ENCODE measurements at places on chromosomes 7 and 10.

GRCh38 chr7:102119213-102119651 lies 167.4 kb upstream of the SH2B2 start:
- no peak for DNase-seq

DNA sequence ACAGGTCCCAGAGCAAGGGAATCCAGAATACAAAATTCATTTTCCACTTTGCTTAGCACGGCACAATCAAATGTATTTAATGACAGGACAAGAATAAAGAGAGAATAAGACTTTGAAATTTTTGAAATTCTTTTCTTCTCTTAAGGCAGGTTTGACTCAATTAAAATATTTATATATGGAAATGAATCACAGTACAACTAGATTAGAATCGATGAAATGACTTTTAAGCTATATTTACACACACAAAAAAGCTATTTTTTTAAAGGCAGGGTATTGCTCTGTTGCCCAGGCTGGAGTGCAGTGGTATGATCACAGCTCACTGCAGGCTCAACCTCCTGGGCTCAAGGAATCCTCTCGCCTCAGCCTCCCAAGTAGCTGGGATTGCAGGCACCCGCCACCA lies 265.4 kb upstream of the SLC26A5 start:
- no peak for DNase-seq

DNA sequence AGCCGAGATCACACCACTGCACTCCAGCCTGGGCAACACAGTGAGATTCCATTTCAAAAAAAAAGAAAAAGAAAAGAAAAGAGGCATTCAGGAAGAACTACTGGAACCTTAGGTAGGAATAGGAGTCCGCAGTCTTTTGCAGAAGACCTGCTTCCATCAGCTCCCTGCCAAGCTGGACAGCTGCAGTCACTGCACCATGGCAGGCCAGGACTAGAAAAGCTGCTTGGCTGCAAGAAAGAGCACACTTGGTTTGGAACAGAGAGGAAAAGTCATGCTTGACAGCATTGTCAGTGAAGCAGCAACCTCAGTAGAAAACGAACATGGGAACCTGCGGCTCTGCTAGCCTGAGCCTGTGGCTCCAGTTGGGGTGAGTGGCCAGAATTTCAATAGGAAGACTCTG lies 104.3 kb downstream of the MARCHF5 start:
- DNase-seq = no peak

GRCh38 chr10:16953270-16953669 lies 136.0 kb upstream of the RSU1 start:
- no peak for DNase-seq

GRCh38 chr7:2710901-2711551 lies 23.0 kb downstream of the AMZ1 start:
- DNase-seq = no peak

DNA sequence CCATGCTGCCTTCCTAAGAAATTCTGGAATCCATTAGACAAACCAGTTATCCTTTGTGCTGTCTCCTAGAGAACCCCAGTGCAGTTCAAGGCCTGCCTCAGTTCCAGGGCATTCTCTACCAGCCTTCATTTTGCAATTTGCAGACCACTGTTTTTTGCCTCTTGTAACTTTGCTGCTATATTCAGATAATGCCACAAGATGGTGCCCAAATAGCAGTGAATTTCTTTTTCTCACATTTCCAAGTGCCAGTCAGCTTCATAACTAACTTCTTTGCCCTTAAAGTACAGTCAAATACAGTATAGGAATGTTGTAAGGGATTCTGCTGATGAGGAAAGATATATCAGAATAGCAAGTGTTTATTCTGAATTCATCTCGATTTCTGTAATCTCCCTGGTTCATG lies 25.2 kb downstream of the LOXL4 start:
- peak; percentile 20 for DNase-seq

GRCh38 chr7:105014693-105015389 lies 836 bp downstream of the KMT2E start:
- DNase-seq = peak; percentile 61

- DNase-seq = no peak
Observed at GRCh38 chr10:82529062-82529461, 654.1 kb downstream of the NRG3 start.

- no peak for DNase-seq
Observed at GRCh38 chr7:48782511-48782910, 141.8 kb upstream of the CDC14C start.

GRCh38 chr10:88315755-88316154 lies 267.4 kb downstream of the RNLS start:
- DNase-seq = no peak

DNA sequence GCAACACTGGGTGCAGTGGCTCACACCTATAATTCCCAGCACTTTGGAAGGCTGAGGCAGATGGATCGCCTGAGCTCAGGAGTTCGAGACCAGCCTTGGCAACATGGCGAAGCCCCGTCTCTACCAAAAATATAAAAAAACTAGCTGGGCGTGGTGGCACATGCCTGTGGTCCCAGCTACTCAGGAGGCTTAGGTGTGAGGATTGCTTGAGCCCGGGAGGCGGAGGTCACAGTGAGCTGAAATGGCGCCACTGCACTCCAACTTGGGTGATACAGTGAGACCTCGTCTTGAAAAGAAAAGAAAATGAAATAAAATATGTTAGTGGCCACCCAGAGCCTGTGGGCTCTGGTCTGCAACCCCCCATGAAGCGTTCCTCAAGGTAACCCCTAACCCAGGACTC lies 13.3 kb downstream of the ITPRIP start:
- DNase-seq = no peak

DNA sequence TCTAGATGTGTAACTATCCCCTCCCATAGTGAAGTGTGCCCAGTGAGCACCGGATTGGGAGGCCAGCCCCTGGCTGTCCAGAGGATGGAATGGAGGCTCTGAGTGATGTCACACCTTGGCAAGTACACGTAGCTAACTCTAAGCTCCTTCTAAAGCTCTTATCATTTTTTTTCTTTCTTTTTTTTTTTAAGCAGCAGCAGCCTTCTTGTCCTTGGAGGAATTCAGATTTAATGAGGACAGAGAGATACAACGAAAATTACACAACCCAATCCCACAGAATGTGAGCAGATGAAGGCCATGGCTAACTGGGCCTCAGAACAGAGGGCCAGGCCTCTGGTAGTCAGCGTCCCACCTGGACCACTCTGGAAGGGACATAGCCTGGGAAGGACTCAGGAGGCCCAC lies 11.3 kb downstream of the TNS3 start:
- no peak for DNase-seq

- DNase-seq = peak; percentile 57
Observed at GRCh38 chr7:30276203-30276900, 8.0 kb upstream of the ZNRF2 start.

GRCh38 chr10:69088801-69089501 lies 1.0 kb downstream of the SRGN start:
- no peak for DNase-seq

- DNase-seq = no peak
Observed at GRCh38 chr10:132762267-132762666, 23.7 kb downstream of the NKX6-2 start.

GRCh38 chr7:148621563-148621962 lies 31.0 kb downstream of the C7orf33 start:
- no peak for DNase-seq

- DNase-seq = no peak
Observed at GRCh38 chr10:81177651-81178244, 640.0 kb downstream of the SH2D4B start.

GRCh38 chr10:17805330-17805729 lies 3.8 kb upstream of the MRC1 start:
- DNase-seq = no peak

DNA sequence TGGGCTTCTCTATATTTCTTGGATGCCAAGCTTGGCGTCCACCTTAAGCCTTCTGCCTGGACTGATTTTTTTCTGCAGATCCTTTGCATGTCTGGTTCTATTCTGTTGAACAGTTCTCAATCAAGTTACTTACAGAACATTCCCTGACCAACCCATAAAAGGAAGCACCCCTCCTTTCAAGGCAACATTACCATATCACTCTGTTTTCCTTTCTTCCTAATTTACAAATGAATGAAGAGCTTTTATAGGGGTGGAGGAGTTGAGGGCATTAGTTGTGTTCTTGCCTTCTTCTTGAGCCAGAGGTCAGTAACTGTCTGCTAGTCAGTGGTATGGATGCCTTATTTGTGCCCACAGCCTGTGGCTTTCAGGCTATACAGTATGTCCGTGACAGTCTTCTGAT lies 361.0 kb downstream of the PHTF2 start:
- no peak for DNase-seq

- DNase-seq = no peak
Observed at GRCh38 chr10:131943021-131943814, 38.5 kb downstream of the BNIP3 start.

DNA sequence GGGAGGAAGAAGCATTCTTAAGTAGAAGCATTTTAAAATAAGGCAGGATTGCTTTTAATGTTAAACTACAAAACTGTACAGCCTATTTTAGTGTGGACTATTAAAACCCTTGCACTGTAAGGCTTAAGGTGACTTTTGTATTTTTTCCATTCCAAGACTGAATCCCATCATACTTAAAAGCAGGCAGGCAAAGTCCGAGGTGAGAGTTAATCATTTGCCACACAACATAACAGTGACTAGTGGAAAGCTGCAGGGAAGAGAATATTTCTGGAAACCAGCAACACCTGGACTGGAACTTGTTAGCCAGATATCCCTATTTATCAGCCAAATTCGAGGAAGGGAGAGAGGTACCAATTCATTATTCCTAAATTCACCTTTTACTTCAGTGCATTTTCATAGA lies 3.5 kb downstream of the PRR15 start:
- DNase-seq = no peak

DNA sequence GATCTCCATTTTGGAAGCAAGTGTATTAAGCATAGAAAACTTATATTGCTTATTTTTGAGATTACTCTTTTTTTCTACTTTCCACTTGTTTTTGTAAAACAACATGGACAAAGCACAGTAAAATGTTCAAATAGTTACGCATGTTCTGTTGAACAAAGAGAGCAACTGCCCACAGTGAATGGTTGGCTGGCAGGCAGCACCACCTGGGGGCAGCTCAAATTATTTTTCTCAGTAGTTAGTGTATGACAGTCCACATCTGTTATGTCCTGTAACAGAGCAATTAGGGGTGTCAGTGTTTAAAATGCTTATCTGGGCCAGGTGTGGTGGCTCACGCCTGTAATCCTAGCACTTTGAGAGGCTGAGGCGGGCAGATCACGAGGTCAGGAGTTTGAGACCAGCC lies 46.1 kb upstream of the CACUL1 start:
- DNase-seq = no peak

DNA sequence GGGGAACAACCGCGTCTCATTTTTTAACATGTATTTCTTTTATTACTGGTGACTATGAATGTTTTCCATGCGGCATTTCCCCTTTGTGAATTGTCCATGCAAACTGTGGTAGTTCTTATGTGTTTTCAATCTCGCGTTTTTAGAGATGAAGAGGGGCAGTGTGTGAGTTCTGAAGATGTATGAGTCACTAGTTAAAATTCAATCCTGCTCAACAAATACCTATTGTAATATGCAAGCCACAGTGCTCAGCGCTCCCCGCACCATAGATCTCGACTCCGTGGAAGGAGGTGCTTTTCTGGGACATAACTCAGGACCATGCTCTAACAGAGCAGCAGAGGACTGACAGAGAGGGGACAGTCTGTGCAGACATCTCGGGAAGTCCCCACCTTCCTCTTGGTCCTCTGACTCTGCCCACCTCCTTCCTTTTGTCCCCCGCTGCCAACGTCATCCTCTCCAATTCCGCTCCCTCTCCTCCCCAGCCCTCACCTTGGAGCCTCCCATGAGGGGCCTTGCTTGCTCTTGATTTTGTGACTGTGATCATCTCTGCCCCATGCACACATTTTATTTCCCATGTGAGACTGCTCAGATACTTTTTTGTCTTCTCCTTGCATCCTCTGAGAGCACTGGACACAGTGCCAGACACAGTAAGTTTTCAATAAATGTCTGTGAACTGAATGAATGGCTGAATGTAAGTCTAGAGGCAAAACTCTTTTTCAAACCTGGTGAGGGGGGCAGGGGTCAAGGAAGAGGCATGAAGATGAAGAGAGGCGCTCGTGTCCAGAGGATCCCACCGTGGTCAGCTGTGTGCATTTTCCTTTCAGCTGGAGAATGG lies 42.7 kb upstream of the PLEKHA1 start:
- no peak for DNase-seq
